ENCODE measurements at places on chromosomes 7 and 10.
A peak's percentile ranks its signal among the peaks of the same experiment; 100 is the strongest.

GRCh38 chr10:1560535-1561192, 176.7 kb downstream of the ADARB2 start:
- DNase-seq = no peak

DNA sequence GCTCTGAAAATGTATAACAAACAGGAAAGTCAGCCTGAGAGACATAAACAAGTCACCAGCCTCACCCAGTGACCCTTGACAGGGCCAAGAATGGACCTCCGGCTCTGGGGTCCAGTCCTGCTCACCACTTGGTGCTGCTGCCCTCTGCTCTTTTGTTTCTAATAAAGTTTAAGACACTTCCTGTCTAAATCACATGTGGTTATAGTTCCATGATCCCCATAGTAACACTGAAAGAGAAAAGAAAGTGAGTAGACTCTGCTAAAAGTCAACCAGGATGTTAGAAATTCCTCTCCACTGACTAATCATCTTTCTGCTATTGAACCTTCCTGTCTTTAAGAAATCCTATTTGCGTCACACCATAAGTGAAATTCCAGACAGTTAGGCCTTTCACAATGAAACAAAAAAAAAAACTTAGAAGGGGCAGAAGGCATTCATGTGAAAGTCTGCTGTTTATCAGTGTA, 179.2 kb upstream of the BET1 start:
- no peak for DNase-seq

GRCh38 chr10:34538281-34538829, 276.7 kb downstream of the PARD3 start:
- DNase-seq = no peak

DNA sequence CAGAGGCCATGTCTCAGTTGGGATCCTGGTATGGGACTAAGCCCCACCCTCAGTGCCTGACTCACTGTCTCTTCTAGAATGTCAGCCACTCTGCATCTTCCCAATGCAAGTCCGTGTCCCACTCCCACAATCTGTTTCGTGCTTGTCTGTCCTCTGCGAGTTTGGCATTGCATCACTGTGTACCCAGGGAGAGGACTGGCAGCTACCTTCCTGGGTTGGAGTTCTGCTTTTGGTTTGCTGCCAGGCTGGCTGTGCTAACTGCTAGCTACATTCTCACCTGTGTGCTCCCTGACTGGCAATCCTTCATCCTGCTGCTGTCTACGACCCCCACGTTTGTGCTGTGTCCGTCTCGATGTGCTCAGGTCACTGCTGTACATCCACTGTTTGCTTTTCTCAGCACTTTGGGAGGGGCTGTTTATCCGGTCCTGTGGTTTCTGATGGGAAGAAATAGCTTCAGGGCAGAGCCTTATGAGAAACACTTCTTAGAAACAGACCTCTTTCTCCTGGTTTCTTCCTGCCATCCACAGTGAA, 56.0 kb upstream of the GLI3 start:
- DNase-seq = no peak

DNA sequence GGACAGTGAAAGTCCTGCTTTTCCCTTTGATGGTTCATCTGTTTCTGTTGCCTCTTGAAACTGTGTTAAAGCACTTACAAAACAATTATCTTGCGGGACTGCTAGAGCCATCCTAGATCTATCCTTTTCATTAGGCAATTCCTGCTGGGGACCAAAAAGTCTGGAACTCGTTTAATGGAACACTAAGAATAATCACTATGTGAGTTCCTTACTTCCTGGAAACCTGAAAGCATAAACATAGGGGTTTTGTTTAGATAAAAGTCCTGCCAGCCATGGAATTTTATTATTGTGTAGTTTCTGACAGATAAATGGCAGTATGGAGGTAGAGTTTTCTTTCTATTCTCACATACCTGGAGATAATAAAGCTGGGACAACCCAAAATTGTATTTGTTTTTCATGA, 1133.3 kb downstream of the SORCS3 start:
- DNase-seq = no peak

GRCh38 chr7:36847946-36848345, 123.7 kb upstream of the AOAH start:
- DNase-seq = no peak

- DNase-seq = no peak
Measured at GRCh38 chr10:95236068-95236903, 42.2 kb downstream of the ACSM6 start.

DNA sequence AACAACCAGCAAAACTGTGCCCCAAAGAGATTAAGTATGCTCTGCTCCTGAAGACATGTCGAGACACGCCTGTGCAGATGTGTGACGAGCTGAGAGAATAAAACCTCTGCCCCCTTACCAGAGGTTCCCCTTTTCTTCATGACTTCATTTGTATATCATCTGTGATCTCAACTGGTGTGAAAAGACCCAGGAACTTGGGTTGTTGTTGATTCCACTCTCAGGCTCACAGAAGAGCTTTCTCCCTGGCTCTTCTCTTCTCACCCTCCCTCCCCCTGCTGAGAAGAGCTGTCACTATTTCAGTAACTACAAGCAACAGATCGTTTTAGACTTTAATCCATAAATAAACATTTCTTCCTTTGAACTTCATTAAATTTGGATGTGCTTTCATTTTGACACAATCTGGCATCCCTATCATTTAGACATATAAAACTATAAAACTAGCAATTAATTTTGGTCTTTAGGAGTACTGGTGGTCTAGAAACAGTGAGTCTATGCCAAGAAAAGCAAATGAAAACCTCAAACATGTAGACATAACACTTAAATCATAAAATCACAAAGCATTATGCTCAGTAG, 179.3 kb upstream of the FZD8 start:
- DNase-seq = no peak

DNA sequence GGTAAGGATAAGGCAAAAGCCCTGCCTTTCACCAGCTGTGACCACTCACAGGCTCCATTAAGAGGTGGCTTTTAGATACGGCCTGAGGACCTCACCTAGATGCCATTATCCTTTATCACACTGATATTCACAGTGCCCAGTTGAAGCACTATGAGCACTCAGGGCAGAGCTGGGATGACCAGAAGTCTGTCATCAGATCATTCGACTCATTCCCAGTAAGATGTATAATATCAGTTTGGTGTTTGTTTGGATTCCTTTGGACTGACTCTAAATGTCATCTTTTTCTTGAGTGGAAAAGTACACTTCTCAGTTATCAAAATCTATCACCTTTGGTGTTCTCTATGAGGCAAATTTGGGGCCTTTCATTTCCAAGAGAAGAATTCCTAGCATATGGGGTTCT, 18.7 kb downstream of the CCDC136 start:
- DNase-seq = no peak

DNA sequence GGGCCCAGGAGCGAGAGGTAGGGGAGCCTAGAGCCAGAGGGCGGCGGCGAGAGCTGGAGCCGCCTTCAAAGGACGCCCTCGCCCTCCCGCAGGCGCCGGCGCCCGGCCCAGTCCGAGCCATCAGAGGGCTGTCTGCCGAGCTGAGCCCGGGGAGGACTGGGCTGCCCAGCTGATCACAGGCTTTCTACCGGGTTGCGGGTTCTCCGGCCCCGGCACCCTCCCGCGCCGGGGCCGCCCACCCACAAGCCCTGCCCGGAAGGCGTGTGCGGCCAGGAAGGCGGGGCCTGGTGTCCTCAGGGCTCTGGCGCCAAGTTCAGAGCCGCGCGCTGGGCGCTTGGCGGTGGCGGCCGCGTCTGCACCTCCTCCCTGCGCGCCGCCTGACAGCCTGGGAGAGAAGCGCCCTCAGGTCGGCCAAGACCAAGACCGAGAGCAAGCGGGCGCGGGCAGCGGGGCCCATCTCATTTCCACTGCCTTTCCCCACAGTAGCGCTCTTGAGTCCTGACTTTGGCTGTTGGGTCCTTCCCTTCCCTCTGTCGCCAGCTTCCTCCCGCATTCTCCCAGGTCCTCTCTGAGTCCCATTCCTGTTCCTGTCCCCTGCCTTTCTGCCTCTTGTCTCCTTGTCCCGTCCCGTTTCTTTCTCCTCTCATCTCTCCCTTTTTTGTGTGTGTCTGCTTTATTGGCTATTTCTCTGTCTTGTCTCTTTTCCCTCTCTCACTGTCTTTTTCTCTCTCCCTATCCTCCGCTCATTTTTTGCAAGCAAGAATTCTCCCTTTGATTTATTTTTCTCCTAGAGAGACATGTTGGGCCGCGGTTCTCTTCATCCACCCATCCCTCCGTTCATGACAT, 60.6 kb upstream of the MSMB start:
- DNase-seq = peak; percentile 27

DNA sequence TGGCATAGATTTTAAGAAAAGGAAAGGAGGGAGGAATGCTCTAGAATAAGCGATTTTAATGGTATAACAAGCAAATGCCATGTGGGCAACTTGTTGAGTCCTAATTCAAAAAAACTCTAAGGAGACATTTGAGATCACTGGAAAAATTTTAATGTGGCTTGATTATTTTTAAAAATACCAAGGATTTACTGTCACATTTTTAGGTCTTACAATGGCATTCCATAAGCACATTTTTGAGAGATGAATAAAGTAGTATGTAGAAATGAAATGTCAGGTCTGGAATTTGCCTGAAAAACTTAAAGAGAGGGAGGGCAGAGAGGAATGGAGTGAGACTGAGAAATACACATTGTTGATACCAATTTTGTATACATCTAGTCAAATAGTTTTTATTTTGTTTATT, 20.3 kb downstream of the NCAPG2 start:
- no peak for DNase-seq

GRCh38 chr7:117791877-117792780, 81.1 kb downstream of the CTTNBP2 start:
- DNase-seq = no peak

- peak; percentile 52 for DNase-seq
Measured at GRCh38 chr7:2510909-2511768, 8.4 kb upstream of the LFNG start.

GRCh38 chr7:152402384-152403250, 33.2 kb downstream of the KMT2C start:
- no peak for DNase-seq

DNA sequence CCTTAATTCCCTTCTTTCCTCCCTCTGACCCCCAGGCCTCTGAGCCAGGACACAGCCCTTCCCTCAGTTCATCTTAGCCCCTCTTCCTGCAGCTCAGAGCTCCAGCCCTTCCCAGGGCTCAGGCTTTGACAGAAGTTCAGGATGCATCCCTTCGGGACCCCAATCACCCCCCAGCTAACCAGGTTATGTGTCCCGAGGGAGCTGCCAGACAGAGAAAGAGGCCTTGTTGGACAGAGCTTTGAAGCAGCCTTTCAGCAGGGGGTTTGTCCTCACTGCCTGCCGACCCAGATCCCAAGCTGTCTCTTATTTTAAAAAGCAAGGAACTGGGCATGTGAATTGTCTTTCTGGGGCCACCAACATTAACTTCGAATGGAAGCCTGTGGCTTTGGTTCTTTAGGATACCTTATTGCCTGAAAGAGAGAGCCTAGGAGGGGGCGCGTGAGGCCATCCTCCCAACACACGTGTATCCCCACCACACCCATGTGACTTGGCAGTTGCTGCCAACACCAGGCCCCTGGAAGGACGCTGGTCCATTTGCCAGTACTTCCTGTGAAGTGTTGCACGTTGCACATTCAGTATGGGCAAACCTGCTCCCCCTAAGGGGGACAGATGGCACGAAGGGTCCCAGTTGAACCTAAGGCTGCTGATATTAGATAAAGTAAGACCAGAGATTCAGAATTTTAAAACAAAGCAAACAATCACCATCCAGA, 858 bp downstream of the CCDC136 start:
- DNase-seq = no peak

GRCh38 chr7:112986256-112987031, 100.2 kb downstream of the GPR85 start:
- DNase-seq = no peak

GRCh38 chr7:14841086-14841485, 61.5 kb downstream of the DGKB start:
- no peak for DNase-seq

- DNase-seq = no peak
Measured at GRCh38 chr10:110876000-110876399, 4.3 kb downstream of the PDCD4 start.

DNA sequence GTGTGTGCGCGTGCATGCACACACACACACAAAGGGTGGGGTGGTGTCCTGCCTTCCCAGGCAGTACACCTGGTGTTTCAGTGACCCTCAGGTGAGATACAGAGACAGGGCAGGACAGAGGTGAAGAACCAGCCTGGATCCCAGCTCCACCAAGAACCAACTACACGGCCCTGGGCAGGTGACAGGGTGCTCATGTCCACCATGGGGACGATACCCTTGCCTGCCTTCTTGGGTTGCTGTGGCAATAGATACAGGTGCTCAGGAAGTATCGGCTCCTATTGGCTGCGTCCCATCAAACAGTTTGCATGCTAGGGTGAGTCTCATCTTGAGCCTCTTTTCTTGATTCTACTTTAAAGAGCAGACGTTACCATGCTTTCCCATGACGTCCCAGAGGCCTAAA, 33.7 kb upstream of the CXCL12 start:
- no peak for DNase-seq

GRCh38 chr7:97845622-97846203, 26.5 kb downstream of the ASNS start:
- no peak for DNase-seq

- DNase-seq = no peak
Measured at GRCh38 chr10:55098452-55098851, 297.4 kb upstream of the PCDH15 start.

- DNase-seq = no peak
Measured at GRCh38 chr10:29176845-29177832, 111.7 kb upstream of the LYZL1 start.

DNA sequence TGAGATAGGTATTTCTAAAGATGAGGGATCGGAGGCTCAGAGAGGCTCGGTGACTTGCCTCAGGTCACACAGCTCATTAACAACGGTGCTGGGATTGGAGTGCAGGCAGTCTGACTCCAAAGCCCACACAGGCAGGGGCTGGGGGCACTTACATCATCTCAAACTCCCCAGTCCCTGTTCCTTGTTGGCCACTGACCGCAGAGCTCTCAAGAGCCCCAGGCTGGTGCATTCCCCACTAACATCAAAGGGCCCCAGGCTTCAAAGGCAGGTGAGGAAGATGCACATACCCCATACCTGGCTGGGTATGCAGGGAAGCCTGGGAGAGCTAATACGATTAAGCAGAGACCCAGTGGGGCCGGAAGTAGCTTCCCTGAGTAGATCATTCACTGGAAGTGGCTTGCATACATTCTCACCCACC, 13.7 kb upstream of the NODAL start:
- no peak for DNase-seq

- DNase-seq = no peak
Measured at GRCh38 chr10:57962839-57963238, 304.9 kb downstream of the IPMK start.

DNA sequence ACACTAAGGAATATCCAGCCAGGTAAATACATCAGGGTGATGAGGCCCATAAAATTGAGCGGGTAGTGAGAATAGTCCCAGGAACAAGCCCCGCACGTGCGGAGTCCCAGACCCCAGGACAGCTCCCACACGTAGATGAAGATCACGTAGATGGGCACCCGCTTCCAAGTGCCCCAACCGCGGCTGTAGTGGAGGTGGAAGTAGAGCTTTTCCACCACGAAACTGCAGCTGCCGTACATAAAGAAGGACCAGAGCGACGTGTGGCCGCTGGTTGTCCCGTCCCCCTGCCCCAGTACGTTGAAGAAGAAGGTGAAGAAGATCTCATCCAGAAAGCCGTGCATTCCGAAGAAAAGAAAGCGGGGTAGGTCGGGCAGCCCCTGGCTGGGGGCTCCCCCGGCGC, 948 bp downstream of the TMEM229A start:
- no peak for DNase-seq

GRCh38 chr7:32502728-32503127, 7.4 kb downstream of the AVL9 start:
- no peak for DNase-seq

GRCh38 chr10:16193241-16193640, 243.6 kb upstream of the PTER start:
- no peak for DNase-seq

Data from effector CD4-positive, alpha-beta T cell (primary cell).